Neural progenitor cell (in vitro differentiated cells): ENCODE measurements at places on chromosomes 5 and 9.

DNA sequence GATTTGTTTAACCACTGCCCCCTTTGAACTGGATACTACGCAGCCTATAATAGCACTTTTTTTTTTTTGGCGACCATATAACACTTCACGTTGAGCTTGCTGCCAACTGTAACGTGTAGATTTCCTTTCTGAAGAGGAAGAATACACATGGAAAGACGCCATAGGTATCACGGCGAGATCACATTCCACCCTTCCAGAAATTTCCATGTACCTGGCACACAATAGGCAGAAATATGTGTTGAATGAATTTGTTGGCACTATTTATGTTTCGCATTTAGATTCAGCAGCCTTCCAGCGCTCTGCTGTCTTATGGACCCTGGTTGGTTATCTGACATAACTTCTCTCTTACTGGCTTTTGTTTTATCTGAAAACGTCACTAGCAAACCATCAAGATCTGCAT is 250.3 kb downstream of the SLIT3 start:
- DNase-seq, result no peak

DNA sequence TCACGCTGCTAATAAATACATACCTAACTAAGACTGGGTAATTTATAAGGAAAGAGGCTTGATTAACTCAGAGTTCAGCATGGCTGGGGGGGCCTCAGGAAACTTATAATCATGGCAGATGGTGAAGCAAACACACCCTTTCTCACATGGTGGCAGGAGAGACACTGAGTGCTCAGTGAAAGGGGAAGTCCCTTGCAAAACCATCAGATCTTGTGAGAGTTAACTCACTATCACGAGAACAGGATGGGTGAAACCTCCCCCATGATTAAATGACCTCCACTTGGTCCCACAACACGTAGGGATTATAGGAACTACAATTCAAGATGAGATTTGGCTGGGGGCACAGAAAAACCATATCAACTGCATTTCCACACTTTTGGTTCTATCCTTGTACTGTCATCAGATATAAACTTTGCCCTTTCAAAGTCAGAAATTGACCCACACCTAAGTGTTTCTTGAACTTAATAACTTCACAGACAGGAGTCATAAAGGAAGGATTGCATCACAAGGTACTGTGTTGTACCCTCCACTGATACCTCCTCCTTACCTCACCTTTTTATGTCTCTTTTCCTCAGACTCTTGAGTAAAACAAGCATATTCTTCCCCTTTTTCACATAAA is 319.1 kb upstream of the PIK3R1 start:
- DNase-seq, result no peak

DNA sequence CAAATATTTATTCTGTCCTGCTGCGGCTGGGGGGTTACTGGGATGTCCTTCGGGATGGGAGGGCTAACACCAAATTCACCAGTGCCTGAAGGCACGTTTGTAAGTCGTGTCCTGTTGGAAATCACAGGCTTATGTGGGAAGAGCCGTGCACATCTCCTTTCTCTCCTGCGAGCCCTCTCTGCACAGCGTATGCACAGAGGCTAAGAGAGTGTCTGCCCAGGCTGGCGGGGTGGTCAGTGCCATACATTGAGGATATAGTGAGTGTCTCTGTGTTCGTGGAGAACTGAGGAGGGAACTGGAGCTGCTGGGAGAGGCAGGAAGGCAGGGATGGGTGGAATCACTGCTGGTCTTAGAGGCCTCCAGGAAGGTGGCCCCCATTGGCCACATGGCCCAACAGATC is 110.1 kb downstream of the WNK2 start:
- DNase-seq, result no peak

- no peak for DNase-seq
Observed at GRCh38 chr5:163760498-163760897, 255.1 kb downstream of the MAT2B start.

DNA sequence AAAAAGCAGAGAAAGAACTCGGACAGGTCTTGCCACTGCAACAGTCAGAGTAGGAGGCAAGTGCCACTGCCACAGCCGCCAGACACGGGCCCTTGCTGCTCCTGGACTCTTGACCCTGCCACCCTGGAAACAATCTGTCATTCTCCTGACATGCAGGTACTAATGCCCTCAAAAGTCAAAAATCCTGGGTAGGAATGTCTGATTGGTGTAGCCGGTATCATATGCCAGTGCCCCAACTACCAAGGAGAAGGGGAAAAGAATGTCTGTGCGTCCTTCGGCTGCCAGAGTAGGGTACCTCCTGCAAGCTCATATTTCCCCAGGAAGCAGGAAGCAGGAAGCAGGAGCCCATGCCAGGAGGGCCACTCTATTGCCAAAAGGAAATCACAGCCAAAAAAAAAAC is 30.5 kb upstream of the F2RL1 start:
- no peak for DNase-seq

GRCh38 chr5:33792559-33792958 is 99.2 kb downstream of the ADAMTS12 start:
- DNase-seq, result no peak

- DNase-seq, result no peak
Observed at GRCh38 chr5:10257870-10258269, 7.8 kb downstream of the CCT5 start.

- no peak for DNase-seq
Observed at GRCh38 chr5:78449103-78449502, 88.7 kb downstream of the SCAMP1 start.

DNA sequence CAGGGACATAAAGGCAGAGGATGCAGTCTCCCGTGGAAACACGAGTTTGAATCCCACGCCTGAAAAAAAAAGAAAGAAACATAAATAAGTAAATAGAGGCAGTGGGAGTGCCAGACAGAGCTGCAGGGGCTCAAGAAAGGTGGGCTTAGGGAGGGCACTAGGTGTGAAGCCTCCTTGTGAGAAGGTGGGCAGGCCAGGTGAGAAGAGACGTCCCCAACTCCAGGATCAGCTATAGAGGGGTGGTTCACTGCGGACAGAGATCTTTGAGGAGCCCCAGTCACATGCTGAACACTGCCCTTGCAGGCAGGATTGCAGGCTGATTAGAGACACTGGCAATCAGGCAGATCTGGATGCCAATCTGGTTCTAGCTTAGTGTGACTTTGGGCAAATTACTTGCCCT is 172.1 kb downstream of the RGS3 start:
- no peak for DNase-seq

DNA sequence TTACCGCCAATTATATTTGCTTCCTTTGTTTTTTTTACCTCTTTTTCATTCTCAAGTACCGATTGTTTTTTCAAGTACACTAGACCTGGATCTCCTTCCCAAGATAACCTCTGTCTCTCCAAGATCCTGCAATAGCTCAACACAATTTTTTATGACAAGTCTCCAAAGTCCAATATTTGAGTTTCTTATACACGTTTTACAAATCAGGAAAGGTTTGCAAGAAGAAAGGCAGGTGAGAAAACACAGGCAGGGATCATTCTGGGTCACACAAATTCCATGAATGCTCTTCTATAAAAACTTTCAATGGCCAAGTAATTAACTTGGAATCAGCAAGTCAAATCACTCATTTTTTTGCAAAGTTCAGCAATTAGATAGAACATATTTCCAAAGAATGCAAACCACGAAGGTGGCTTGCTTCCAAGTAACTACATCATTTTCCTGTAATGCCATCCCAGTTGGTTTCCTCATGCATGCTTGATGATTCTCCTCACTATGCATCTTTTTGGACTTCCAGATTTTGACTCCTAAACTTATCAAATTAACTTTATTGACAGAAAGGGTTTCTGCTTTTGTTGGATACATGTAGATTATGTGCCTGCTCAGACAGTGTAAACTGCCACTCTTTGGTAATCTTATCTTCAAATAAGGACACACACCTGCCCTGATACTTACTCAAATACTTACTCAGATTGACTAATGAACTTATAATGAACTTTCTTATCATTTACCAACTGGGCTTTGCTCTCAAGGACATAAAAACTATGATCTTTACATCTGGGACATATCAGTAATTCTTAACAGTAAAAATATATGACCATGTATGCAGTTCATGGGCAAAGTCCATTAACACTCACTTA is 24.7 kb upstream of the IFNE start:
- no peak for DNase-seq

- no peak for DNase-seq
Observed at GRCh38 chr5:33188089-33188488, 252.7 kb upstream of the TARS1 start.

DNA sequence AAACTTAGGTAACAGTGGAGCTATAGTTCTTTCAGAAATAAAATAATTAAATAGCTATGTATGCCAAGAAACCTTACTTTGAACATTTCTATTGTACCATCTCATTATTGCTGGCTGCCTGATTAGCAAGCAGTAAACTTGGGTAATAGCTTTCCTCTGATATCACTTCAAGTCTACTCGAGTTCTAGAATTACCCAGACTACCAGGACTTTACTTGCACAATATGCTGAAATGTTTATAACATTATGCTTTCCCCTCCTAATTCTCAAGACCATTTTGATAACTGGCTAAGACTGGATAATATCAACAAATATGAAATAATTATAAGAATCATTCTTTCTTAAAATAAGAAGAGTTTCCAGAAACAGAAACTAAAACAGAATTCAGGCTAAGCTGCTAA is 512.6 kb downstream of the RAB3C start:
- no peak for DNase-seq

GRCh38 chr5:149298842-149299404 is 27.3 kb downstream of the AFAP1L1 start:
- DNase-seq, result no peak

DNA sequence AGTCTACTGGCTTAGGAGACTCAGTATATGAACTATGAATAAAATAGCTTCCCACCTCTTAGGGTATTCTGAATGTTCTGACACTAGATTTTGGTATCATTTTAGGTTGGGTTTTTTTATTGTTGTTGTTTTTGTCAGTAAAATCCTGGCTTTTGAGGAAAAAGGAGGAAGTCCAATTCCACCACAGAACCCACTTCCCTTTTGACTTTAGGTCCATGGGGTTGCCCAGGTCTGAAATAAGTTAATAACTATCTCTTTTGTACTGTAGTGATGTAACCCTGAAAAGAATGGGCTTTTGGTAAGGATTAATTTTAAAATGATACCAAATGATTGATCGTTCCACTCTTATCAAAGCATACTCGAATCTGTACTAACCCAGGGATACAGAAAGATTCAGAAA is 29.1 kb upstream of the IL12B start:
- DNase-seq, result no peak

DNA sequence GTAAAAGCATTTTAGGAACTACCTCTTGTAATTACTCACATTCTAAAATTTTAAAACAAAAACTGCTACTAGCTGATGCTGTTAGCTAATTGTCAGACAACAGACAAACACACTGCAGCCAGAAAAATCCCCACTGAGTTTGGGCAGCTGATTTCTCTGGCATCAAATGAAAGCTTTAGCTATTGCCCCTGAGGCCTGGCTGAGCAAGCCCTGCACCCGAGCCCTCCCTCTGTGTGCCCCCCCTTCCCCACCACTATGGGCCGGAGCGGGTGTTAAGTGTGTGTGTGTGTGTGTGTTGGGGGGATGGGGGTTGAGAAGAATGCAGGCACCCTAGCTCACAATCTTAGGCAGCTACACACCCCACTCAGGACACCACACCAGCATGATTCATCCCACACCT is 2.4 kb downstream of the NEUROG1 start:
- DNase-seq, result no peak

GRCh38 chr9:33211695-33212393 is 28.1 kb upstream of the SPINK4 start:
- DNase-seq, result peak; percentile 51

DNA sequence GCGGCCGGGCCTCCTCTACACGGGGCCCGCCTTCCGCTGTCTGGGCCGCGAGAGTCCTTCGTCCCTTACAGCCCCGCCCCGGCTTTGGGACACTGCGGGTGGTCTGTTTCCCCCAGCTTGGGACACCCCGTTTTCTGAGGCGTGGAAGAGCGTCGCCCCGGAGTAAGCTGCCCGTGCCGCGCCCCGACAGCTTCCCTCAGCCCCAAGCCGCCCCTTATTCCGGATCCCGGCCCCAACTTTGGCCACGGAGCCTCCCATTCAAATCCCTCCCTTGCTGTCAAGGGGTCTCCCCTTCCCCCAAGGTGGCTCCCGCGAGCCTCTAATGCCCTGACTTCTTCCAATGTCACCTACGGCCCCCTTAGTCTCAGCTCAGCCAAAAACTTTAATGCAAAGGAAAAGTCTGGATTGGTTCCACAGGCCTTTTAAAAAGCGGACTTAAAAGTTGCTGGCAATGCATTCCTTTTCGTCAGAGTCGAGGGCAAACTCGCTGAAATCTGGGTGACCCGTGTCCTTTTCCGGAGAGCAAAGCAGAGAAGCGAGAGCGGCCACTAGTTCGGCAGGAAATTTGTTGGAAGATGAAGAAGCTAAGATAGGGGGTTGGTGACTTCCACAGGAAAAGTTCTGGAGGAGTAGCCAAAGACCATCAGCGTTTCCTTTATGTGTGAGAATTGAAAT is 19.8 kb downstream of the EXOSC2 start:
- no peak for DNase-seq

- no peak for DNase-seq
Observed at GRCh38 chr5:141780952-141781781, 97.0 kb downstream of the PCDH1 start.

DNA sequence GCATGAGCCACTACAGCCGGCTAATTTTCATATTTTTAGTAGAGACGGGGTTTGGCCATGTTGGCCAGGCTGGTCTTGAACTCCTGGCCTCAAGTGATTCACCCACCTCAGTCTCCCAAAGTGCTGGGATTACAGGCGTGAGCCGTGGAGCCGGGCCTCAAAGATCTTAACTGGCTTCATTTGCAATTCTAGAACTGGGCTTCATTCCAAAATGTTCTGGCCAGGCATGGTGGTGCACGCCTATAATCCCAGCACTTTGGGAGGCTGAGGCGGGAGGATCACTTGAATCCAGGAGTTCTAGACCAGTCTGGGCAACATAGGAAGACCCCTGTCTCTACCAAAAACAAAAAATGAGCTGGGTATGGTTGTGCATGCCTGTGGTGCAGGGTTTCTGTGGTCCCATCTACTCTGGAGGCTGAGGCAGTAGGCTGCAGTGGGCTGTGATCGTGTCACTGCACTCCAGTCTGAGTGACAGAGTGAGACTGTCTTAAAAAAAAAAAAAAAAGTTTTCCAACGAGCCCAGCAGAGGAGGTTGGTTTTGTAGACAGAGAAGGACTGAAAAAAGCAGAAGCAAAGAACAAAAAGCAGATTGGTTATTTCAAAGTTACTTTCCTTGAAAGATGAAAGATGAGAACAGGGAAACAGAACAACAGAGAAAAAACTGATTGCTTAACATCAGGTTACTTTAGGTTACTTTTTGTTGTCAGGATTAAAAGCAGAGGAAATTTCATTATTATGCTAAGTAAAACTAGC is 78.2 kb downstream of the ANKRD55 start:
- no peak for DNase-seq

- DNase-seq, result no peak
Observed at GRCh38 chr9:112655668-112656067, 62.2 kb downstream of the INIP start.

DNA sequence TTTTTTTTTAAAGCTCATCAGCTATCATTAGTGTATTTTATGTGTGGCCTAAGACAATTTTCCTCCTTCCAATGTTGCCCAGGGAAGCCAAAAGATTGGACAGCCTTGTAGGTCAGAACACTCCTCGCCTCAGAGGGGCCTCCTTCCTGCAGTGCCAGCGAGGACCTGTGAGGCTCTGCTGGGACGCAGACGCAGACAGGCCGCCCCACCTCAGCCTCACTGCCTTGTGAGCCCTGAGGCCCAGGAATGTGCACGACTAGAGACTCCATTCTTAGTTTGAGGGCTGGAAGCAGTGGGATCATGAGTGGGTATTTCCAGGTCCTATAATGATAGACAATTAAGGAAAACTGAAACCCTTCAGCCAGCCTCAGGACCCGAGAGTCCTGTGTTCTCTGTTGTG is 85.4 kb downstream of the PJA2 start:
- peak; percentile 41 for DNase-seq
